ENCODE measurements at places on chromosomes 2 and 18. TPM values are rescaled to one million over a fixed set of nuclear protein-coding genes. Genes with fewer than 3 reads are reported as not detected.
A peak's percentile ranks its signal among the peaks of the same experiment; 100 is the strongest.

Gene LIPG
- 2.2 TPM for total RNA-seq

DNA sequence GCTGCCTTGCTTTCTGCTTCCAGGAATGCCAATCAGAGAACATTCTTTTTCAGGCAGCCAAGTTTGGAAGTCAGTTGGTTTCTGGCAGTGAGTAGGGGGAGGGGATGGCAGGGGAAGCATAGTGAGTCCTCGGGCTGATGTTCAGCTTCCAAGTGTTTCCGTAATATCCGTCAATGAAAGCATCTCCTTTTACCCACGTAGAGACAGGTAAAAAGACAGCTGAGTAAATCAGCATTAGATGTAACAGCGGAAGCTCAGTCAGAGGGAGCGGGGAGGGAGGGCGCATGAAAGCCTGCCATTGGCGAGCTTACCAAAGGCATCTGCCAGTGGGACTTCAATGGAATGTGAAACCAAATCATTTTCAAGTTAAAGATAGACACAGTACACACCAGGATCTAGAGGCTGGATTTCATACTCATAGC is 117.1 kb upstream of the DTNA start:
- DNase-seq = no peak

DNA sequence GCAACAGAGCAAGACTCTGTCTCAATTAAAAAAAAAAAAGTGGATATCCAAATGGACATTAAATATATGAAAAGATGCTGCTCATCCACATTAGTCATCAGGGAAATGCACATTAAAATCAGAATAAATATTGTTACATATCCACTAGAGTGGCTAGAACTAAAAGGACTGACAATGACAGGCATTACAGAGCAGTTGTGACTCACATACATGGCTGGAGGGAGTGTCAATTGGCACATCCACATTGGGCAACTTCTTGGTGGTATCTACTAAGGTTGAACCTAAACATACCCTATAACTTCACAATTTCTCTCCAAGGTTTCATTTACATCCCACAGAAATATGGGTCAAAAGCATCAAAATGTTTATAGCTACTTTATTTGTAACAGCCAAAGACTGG is 14.0 kb upstream of the DNER start:
- no peak for DNase-seq

DNA sequence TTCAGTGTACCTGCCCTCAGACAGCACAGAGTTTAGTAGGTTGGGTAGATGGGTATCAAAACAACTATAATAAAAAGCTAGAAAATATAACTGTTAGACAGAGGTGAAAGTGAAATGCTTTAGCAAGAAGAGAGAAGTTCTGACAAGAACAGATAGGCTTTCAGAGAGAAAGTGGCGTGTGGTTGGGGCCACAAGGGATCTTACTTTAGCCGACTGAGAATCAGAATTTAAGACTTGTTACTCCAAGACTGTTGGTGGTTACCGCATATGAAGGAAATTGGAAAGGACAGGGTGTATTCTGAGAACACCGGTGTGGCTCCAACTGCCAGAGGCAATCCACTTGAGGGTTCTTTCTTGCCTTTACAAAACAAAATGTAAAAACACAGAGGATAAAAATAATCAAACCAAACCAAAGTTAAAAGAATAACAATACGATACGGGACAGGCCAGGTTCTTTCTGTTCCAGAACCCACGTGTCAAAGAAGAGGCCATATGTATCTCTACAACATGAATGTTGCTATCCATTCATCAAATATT is 44.4 kb upstream of the AGPS start:
- no peak for DNase-seq

DNA sequence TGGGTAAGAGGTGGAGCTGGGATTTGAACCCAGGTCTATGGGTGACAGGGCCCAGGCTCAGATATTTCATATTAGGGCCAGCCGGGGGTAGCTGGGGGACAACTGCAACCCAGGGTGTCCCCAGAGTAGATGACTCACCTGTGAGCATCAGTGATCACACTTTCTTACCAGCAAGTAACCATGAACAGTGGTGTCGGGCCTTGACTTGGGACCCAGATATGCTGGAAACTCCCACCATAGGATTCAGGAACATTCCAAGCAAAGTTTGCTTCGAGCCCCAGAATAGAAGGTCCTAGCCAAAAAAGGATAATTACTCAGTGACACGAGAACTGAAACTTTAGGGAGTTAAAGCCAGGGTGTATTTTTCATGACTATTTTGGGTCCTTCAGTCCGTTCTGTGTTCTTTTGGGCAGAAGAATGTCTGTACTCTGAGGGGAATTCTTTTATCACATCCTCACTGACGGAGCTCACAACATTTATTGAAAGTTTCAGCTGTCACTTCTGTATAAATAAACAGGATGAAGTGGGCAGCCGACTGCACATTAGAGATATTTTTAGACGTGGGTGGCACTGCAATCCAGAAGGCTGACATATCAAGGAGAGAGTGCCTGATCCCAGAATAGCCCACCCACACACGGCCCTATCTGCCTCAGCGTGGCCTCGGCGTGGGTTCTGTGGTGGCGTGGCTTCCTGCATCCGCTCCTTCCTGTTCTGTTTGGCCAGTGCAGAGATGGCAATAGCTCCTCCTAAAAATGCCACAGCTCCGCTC is 45.6 kb downstream of the RAMP1 start:
- DNase-seq = peak; percentile 95

Gene SPDYA
- total RNA-seq = 0.59 TPM

Gene DYNAP
- not detected for total RNA-seq

Gene PSMA8
- not detected for total RNA-seq

Gene OTOS
- not detected for total RNA-seq

GRCh38 chr2:96213379-96213778 is 4.8 kb upstream of the STARD7 start:
- DNase-seq = no peak

Measured in osteoblast (primary cell).